ENCODE measurements at places on chromosomes 1 and 21.

GRCh38 chr21:45074048-45074817 lies at the start of gene ADARB1:
TSS of gene ADARB1 (plus strand) at chr21:45074580. CDS start at chr21:45171657, 97,077 bp downstream.
- DNase-seq: peak; percentile 48

GRCh38 chr1:59317780-59318179 lies 20.9 kb downstream of the FGGY start:
- no peak for DNase-seq

DNA sequence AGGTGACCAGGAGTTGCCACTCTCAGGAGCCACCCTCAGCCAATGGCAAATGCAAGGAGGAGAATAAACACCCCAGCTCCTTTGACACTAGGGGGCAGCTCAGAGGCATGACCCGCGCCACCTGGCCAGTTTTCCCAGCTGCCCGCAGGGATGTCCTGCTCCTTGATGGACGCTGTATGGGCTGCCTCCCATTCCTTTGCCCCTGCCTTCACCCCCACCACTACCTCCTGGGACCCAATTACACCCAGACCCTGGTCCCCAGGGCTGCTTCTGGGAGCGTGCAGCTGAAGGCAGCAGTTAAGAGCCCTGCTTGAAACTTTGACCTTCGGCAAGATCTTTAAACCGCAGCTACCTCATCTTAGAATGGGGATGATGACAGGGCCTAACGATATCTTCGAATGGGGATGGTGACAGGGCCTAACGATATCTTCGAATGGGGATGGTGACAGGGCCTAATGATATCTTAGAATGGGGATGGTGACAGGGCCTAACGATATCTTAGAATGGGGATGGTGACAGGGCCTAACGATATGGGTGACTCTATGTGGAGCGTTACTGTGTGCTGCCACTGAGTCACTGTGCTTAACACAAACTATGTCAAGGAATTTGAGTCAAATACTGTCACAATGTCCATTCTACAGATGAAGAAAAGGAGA lies 163.0 kb upstream of the KAZN start:
- DNase-seq: no peak

DNA sequence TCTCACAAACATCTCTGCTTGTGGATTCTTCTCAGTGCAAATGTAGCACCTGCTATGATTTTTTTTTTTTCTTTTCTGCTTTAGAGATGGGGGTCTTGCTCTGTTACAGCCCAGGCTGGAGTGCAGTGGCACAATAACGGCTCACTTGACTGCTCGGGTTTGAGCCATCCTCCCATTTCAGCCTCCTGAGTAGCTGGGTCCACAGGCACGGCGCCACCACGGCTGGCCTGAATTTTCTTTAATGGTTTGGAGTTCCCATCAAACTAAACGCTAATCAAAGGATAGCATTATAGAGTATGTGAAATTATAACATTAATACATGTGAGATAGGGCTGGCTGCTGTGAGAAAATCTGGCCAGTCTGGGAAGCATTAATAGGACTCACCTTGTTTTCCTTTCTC lies 7.2 kb upstream of the PTGER3 start:
- DNase-seq: no peak

- no peak for DNase-seq
Observed at GRCh38 chr21:16418642-16419041, 688.9 kb downstream of the USP25 start.

DNA sequence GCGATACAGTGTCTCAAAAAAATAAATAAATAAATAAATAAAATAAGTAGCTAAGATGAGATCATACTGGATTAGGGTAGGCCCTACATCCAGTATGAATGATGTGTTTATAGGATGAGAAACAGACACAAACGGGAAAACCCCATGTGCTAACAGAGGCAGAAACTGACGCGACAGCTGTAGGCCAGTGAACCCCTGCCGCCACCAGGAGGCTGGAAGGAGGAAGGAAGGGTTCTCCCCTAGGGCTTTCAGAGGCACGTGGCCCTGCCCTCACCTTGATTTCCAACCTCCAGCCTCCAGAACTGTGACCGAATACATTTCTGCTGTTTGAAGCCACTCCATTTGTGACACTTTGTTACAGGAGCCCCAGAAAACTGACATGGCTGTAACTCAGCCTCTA lies 38.5 kb downstream of the CHD5 start:
- no peak for DNase-seq

- no peak for DNase-seq
Observed at GRCh38 chr1:237732657-237733056, 158.1 kb downstream of the ZP4 start.

DNA sequence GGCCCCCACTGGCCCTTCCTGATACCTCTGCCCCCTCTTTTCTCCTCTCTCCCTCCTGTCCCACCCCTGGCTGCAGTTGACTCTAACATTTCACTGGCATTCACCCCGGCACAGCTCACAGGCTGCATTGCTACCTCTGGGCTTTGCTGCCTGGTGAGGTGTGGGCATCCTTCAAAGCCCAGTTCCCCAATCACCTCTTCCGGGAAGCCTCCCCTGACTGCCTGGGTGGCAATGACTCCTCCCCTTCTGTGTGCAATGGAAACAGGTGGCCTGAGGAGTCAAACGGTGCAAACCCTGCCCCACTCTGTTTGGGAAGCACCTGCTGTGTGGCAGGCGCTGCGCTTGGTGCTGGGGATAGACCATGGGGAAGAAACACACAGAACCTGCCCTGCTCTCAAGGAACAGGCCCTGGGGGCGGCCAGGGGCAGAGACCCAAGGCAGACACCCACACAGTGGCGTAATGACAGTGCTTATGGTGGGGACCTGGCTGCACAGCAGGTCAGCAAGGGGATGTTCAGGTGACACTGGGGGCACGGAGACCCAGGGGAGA lies 39.3 kb upstream of the POFUT2 start:
- no peak for DNase-seq

DNA sequence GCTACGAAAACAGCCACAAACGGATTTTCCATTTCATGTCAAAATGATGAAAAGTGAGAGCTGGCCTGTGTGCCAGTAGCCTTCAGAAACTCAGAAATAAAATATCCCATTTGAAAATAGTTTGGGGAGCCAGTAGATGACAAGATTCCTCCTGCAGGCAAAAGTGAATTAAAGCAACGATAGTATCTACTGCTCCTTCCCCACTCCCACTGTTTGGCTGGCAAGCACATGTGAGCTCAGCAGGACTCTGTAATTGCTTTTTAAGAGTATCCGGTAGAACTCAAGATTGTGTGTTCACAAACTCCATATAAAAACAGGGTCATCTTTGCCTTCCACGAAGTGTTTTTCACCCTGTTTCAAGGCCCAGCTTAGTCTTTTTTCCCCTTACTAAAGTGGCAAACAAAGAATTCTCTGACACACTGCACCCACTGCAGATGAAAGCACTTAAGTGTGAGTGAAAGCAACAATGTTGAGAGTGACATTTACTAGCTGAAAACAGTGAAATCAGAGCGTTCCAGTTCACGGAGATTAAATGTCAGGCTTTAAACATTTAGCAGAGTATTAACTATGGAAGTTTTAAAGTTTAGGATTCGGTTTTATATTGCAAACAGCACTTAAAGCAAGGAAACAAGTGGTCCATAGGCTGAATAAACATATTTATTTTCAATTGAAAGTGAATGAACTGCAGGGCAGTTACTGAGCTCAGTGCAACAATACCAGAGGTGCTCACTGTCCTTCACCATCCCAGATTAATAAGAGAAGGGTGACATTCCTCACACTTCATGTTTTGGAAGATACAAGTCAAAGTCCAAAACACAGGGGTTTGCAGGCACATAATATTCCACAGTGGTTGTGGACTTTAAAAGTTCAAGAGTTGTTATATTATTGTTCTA lies 70.0 kb downstream of the ALG14 start:
- no peak for DNase-seq

DNA sequence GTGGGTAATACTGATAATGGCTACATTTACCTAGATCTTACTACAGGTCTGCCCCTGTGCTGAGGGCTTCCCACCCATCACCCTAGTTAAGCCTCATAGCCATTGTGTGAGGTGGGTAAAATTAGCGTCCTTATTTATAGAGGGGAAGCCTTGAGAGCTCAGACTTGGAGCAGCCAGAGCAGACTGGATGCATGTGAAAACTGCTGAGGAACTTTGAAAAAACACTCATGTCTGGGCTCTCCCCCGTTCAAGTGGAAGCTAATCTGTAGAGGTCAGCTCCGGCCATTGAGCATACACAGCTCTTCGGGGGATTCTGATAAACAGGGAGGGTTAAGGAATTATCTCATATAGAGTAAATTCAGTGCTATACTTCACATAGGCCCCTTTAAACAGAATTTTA lies 389.7 kb downstream of the RPS6KC1 start:
- no peak for DNase-seq

DNA sequence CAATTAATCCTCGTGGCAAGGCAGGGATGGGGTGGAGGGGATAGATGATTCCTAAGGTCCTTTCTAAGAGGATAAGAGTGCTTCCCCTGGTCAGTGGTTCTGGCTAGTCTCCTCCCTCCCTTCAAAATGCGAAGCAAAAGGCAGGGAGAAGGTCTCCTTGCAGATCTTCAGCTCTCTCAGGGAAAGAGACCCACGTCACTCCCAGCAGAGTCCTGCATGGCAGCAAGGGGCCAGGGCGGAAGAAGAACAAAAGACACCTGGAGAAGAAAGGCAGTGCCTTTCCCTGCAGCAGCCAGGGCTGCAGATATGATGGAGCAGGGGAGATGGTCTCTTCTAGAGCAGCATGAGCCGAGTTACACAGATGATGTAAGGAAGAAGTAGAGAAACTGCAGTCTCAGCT lies 29.6 kb upstream of the SLAMF9 start:
- DNase-seq: no peak

- no peak for DNase-seq
Observed at GRCh38 chr21:21018821-21019220, 20.6 kb downstream of the NCAM2 start.

- no peak for DNase-seq
Observed at GRCh38 chr1:238652346-238652968, 733.9 kb upstream of the CHRM3 start.

- no peak for DNase-seq
Observed at GRCh38 chr1:226420897-226421296, 13.0 kb upstream of the PARP1 start.

GRCh38 chr1:114756009-114756892 lies 1.5 kb downstream of the CSDE1 start:
- DNase-seq: no peak

DNA sequence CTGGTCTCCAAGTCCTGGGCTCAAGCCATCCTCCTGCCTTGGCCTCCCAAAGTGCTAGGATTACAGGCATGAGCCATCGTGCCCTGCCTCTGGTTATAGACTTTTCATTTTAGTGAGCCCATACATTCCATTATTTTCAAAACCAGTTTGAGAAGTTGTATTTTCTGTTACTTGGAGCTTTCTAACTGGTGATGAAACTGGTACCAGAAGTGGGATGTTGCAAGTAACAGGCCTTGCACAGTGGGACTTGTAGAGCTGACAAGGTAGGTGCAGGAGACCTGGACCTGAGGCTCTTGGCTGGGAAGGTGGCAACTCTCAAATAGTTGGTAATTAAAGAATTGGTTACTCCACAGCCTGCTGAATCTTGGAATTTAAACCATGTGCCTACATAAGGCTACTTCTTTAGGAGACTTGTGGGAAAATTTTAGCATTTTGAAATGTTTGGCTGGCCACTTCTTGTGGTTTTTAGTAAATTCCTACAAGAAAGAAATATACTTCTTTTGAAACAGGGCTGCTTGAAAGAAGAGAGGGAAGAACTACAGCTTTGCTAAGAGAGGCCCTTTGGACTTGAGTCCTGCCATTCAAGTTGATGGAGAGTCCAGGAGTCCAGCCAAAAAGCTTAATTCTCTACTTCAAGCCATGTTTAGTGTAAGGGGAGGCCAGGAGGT lies 9.8 kb upstream of the ALPL start:
- DNase-seq: no peak

DNA sequence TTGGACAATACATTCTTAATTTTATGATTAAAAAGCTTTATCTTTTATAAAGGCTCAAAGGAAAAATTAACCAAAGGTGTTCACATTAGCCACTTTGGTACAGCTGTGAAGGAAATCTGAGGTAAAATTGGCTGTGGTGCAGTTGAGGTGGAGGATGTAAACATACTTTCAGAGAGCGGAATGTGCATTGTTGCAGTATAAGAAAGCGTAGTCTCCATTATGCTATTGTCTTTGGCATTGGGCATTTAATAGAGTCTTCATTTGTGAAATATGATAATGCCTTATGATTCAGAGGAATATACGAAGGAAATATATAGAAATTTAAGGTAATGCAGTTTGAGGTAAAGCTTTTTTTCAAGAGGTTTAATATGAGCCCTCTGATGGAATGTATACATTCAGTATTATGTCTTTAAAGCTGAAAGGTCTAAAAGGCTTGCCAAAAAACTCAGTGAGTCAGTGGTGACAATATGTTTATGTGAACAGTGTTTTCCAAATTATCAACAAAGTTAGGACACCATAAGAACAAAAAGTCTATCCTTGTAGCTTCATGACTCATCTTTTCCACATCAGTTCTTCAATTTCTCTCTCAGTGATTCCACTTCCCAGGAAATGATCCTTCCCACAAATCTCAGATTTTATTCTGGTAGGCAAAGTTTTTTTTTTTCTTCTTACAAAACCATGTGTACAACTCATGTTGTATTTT lies 26.9 kb upstream of the DDR2 start:
- no peak for DNase-seq

GRCh38 chr1:204883405-204883804 lies 12.7 kb downstream of the NFASC start:
- DNase-seq: no peak

GRCh38 chr1:235450886-235451483 lies 53.3 kb downstream of the B3GALNT2 start:
- no peak for DNase-seq

GRCh38 chr1:117671781-117672501 lies 66.1 kb downstream of the TENT5C start:
- no peak for DNase-seq

- DNase-seq: no peak
Observed at GRCh38 chr1:31643976-31644559, 608 bp downstream of the PEF1 start.

- DNase-seq: no peak
Observed at GRCh38 chr1:169741666-169742394, 8.0 kb upstream of the SELE start.

- DNase-seq: no peak
Observed at GRCh38 chr21:29125191-29125590, 5.3 kb upstream of the MAP3K7CL start.

GRCh38 chr21:17802572-17802971 lies 16.6 kb downstream of the C21orf91 start:
- no peak for DNase-seq

All from activated CD4-positive, alpha-beta T cell treated with anti-CD3 and anti-CD28 coated beads, Interleukin-2, amount 50 U/mL, for 4 hours (primary cell).